RKO (cell line): ENCODE measurements at places on chromosomes 5 and 9.
A peak's percentile ranks its signal among the peaks of the same experiment; 100 is the strongest.

DNA sequence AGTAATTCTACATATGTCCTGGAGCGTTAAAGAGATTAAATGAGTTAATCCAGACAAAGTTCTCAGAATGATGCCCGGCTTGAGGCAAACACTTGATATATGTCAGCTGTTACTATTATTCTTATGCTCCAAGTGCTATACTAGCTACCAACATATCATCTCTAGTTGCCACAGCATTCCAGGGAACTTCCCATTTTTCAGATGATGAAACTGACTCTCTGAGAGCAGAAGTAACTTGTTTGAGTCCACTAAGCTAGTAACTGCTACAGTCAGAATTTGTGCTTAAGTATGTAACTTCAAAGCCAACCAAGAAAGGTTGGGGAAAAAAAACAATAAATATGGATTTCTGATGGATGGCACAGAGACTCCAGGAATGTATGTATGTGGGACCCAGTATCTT, 98.1 kb downstream of the CDK5RAP2 start:
- DNase-seq, result no peak

GRCh38 chr5:93899026-93899600, 157.7 kb upstream of the POU5F2 start:
- DNase-seq, result peak; percentile 35

- DNase-seq, result peak; percentile 59
Observed at GRCh38 chr9:98989036-98990000, 45.6 kb downstream of the COL15A1 start.

DNA sequence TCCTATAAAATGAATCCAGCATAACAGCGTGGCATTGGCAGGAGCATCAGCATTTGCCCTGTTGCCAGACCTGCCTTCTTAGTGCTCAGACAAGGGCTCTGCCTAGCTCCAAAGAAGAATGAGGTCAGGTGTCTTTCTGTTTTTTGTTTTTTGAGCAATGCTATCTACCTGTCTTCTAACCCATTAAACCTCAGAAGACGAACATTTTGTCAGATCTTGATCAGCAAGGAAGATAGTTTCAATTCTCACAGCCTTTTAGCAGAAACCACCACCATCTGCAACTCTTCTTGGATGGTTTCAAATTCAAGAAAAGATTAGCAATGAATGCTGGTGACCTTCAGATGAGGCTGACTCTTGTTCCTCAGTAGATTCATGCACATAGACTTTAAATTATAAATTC, 103.5 kb upstream of the IQGAP2 start:
- DNase-seq, result no peak

DNA sequence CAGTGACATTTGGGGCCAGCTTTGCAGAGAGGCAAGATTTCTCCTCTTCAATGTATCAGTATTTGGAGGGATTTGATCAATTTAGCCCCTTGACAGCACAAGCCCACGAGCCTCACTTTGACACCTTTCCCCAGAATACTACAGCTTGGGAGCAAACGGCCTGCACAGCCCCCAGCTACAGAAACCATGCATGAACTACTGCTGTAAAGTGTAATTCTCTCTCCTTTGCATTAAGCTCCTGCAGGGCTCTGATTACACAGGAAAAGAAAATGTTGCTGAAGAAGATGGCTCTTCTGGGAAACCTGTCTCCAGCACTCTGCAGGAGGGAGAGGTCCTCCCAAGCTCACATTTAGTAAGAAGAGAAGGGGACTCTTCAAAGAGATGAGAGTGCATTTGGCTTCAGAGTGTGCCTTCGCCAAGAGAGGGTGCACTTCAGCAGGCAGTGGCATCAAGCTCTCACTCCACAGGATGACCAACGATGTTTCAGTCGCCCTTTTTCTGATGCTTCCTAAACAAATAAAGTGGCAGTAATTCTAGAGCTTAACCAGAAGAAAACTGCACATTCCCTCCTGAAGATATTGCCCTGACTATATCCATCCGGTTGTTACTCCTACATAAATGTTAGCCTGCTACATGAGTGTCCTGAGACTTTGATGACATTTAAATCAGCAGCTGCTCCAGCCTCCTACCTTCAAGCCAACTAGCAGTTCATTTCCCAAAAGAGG, 272.2 kb downstream of the AUH start:
- DNase-seq, result peak; percentile 25

DNA sequence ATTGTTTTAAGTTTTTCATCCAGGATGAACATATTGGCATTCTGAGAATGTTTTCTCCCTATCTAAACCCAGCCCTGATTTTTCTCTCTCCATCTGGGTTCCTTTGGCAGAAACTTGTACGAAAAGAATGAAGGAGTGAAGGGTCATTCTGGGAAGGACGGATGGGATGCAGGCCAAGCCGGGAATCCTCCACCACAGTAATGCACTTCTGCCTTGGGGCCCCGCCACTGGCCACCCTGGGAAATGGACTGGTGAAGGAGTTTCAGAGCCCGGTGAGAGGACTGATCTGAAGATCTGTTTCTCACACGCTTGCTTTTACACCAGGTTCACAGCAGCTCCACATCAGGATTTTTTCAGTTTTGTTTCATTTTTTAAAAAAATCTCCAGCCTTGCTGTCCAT, 554.8 kb downstream of the BNC2 start:
- DNase-seq, result no peak

DNA sequence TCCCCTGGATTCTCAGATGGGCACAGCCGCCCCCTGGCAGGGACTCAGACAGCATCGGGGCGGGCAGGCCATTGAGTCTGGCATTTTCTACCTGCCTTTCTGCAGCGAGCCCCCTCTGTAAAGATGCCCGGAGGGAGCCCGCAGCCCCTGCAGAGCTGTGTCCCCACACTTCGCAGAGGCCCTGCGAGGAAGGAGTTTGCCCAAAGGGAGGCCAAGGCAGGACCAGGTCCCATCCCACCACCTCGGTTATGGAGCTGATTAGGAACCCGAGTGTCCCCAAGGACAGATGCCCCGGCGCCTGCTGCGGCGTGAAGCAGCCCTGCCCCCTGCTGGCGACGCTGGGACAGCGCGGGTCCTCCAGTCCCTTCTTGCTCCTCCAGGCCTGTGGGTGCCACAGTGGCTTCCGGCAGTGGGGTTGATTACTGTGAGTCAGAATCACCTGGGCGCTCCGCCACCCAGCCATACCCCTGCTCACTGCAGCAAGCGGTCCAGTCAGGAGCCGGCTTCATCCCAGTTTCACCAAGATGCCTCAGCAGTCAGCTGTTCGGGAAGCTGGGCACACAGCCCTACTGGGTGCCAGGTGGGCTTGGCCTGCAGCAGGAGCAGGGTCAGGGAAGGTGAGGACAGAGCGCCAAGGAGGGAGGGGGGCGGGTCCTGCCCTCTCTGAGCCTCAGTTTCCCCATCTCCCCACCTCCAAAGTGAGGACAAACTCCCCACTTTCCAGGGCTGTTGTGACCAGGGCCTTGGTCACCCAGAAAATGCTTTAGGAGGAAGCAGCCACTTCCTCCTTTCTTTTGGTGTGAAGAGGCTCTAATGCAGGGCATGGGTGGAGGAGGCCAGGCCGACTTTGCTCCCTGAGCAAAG, 117.2 kb downstream of the RXRA start:
- DNase-seq, result peak; percentile 95

DNA sequence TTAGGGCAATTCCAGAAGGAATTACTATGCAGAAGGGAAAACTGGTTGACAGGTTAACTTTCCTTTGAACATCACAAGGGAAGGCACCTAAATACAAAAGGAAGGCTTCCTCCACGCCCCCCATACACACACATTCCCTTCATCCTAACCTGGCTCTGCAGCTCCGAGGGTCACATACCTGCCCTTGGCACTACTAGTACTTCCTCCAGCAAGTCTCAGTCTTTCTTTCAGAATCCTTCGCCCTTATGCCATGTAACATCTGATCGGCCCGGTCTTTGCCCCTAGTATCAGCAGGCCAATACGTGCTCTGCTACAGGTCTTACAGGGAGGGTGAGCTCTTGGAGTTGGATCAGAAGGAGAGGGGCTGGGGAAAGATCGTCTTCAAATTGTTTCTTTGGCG, 1.6 kb upstream of the MARCHF6 start:
- DNase-seq, result no peak

DNA sequence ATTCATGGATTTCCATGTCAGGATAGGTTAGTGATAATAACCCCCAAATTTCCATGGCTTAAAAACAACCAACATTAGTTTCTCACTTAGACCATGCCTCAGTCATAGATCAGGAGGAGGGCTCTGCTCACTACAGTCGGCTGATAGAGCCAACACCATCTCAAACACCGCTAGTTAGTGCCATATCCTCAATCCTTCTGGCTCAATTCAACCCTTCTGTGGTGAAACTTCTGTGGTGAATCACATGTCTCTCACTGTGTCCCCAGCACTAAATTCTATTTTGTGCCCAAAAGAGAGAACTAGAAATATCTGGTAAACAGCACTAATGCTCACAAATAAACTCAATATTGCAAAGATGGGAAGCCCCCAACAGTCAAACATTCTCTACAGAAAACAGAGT, 21.1 kb downstream of the ECPAS start:
- no peak for DNase-seq
